T1000 (cell line): ENCODE measurements at places on chromosomes 2 and 18.

DNA sequence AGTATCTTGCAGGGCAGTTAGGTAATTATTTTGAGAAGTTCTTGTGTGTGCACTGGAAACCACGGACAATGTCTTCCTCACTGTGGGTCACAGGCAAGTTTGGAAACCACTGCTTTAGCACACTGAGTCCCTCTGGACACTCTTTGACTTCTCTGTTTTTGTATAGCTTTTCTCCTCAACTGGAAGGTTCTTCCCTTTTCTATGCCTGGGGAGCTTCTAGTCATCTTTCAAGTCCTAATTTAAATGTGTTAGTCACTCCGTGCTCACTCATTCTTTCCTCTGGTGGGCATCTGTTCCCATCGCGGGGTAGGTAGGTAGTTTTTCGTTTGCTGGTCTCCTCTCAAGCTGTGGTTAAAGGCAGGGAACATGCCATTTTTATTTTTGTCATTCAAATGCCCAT, 32.1 kb downstream of the E2F6 start:
- no peak for DNase-seq

GRCh38 chr2:197322724-197323720, 12.4 kb upstream of the ANKRD44 start:
- DNase-seq = no peak

GRCh38 chr18:8615397-8616027, 6.3 kb downstream of the RAB12 start:
- peak; percentile 10 for DNase-seq

GRCh38 chr18:55833543-55833942, 245.6 kb upstream of the TCF4 start:
- peak; percentile 62 for DNase-seq

DNA sequence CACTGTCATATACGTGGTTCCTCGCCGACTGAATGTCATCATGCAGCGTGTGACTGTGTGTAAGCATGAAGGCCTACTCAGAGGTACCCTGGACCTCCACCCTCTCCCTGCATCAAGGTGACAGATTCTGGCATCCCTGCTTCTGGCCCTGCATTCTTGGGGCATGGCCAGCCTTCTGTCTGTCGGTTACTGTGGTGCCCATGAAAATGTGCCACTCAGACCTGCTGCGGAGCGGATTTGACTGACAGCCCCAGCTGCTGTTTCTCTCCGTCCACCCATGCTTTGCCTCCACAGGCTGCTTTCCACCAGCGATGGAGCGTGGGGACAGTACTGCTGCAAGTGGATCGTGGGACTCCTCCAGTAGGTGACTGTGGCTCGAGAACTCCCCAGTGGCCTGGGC, 9.6 kb downstream of the TMEM177 start:
- DNase-seq = no peak

DNA sequence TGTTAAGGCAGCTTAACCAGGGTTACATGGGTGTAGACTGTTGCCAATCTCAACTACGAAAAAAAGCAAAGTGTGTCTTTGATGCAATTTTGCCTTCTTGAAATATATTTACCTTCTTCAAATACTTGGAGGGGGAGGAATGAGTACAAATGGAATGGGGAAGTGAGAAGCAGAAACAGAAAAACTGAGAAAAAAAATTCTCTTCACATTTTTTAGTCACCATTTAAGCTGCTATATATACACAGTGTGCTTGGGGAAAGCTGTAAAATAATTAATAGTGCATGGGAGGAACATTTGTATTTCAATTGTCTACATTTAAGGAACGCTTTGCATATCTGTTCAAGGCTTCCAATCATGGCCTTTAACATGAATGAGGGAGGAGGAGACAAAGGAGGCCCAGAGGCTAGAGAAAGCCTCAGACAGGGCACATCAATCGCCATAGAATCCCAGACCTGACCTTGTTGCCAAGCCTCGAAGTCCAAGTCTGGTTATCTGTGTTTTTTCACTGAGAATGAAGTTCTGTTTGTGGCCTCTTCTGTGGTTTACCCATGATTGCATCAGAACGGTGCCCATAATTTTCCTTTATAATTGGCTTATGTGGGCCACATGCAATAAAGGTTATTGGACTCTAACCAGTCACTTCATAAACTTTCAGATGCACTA, 158.6 kb downstream of the PIK3C3 start:
- DNase-seq = no peak

DNA sequence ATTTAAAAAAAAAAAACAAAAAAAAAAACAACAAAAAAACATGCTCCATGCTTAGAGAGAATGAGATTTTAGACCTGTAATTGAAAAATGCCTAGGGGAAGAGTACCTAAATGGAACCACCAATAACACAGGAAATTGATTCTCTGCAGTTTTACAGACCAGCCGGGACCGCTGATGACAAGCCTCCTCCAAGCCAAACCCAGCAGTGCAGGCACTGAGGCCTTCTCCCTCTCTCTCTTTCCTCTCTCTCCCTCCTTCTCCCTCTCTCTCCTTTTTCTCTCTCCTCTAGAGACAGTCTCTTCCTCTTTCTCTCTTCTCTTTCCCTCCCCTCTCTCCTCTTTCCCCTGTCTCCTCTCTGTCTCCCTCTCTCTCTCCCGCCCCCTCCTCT, 228.8 kb upstream of the COPS8 start:
- DNase-seq = no peak

- DNase-seq = no peak
Observed at GRCh38 chr2:181853696-181854095, 37.8 kb upstream of the ITPRID2 start.

- peak; percentile 3 for DNase-seq
Observed at GRCh38 chr2:210224941-210225672, at the start of gene ACADL. TSS of gene ACADL (minus strand) at chr2:210225447. CDS start at chr2:210225263, 184 bp downstream.

GRCh38 chr2:111200333-111200881, 79.7 kb downstream of the BCL2L11 start:
- DNase-seq = no peak

GRCh38 chr2:20970068-20970467, 73.8 kb downstream of the APOB start:
- no peak for DNase-seq

GRCh38 chr18:21930177-21930576, 189.6 kb downstream of the MIB1 start:
- no peak for DNase-seq

GRCh38 chr18:45974088-45974536, 7.0 kb upstream of the EPG5 start:
- peak; percentile 22 for DNase-seq
